Activated CD4-positive, alpha-beta T cell treated with anti-CD3 and anti-CD28 coated beads for 36 hours (primary cell): ENCODE measurements at places on chromosomes 5 and 9.

DNA sequence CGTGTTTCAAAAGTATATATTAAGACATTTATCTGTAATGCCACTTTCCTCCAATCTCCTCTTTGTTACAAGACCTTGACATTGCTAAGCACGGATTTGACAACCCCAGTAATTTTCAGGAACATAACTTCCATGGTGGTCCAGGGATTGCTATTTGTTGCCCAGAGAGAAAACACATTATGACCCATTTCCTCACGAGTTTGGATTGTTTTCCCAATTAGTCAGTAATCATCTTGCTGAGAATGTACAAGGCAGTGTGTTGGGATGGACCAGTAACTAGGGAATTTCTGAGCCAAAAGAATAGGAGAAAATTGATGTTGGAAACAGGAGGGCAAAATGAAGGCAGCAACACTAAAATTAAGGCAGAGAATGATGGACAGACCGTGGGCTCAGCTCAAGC lies 574.1 kb downstream of the EBF1 start:
- no peak for DNase-seq

DNA sequence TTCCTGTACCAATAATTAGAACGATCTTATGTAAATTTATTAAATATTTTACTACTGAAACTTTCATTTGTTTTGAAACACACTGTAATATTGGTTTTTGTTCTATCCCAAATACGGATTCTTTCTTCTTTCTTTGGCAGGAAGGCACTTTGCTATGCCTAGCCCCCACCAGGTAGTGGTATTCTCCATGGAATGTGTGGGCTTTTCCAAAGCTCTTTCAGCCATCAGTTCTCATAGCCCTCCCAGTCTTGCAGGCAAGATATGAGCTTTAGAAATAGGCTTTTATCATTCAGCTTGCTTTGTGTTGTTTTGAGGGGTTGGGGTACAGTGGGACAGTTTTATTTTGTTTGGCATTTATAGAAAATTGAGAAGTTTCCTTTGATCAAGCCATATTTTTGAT lies 107.5 kb downstream of the DMXL1 start:
- DNase-seq = no peak

- no peak for DNase-seq
Measured at GRCh38 chr9:36866840-36867239, 167.2 kb downstream of the PAX5 start.

DNA sequence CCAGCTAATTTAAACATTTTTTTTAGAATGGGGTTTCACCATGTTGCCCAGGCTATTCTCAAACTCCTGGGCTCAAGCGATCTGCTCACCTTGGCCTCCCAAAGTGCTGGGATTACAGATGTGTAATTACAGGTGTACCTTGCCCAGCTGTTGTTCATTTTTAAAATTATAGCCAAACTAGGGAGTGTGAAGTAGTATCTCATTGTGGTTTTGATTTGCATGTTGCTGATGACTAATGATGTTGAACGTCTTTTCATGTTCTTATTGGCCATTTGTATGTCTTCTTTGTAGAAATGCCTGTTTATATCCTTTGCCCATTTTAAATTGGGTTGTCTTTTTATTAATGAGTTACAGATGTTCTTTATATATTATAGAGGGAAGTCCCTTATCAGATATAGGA lies 31.5 kb downstream of the EHMT1 start:
- no peak for DNase-seq

DNA sequence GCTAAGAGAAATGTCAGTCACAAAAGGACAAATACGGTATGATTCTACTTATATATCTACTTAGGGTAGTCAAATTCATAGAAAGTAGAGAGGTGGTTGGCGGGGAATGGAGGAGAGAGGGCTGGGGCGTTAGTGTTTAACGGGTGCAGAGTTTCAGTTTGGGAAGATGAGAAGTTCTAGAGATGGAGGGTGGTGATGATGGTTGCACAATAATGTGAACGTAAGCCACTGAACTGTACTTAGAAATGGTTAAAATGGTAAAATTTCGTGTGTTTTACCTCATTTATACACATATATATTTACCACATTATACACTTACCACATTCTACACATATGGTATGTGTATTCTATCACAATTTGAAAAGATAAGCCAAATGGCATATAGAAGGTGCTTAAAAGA lies 35.7 kb downstream of the LSM11 start:
- DNase-seq = no peak

GRCh38 chr5:929596-929995 lies 36.9 kb downstream of the TRIP13 start:
- no peak for DNase-seq

- DNase-seq = no peak
Measured at GRCh38 chr5:138024117-138024516, 8.8 kb downstream of the FAM13B start.
